ENCODE measurements at places on chromosomes 16 and 17.

DNA sequence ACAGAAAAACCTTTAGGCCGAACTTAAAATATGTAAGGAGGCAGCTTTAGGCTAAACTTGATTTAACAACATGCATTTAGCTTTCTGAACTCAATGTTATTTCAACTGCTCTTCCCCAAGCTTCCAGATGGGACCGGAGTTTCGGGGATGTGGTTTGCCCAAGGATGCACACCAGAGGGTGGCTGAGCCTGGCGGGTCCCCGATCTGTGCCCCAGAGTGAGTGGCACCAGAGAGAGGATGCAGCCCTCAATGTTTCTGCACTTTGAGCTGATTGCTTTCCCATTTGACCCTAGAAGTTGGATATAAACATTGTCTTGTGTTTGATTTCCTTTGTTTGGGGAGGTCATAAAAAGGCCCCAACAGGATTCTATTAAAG is 348.0 kb upstream of the TNRC6C start:
- peak; percentile 25 for DNase-seq

DNA sequence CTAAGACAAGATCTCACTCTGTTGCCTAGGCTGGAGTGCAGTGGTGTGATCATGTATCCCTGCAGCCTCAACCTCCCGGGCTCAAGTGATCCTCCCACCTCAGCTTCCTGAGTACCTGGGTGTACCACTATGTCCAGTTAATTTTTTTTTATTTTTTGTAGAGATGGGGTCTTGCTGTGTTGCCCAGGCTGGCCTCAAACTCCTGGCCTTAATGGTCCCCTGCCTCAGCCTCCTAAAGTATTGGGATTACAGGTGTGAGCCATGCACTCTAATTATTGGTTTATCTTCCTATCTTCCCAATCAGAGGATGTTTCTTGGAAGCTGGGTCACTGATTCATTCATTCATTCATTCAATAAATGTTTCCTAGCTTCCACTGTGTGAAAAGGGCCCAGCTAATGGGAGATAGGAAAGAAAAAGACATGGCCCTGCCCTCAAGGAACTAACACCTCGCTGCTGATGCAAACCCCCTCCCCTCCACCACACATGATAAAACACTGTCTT is 8.5 kb downstream of the ASPHD1 start:
- no peak for DNase-seq

DNA sequence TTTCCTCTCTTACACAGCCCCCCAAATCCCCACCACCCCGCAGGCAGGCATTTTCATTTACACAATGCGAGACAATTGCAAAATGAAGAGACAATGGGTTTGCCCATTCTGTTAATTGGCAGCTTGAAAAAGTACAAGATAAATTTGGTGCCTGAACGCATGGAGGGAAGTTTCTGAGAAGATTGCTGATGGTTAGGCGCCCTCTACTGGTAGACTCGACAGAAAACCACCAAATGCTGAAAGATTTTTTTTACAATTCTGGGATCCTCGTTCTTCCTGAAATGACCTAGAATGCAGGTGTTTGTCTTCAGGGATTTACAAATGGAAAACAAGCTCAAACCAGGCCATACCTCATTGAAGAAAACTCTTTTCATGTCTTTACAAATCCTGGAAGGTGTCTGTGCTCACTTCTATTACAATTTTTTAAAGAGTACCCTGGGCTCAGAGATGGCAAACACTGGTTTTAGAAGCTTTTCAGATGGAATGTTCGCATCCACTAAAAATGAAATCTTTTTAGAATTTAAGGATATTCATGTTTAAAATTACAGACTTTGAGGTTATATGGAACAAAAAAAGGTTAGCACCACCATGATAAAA is 338.5 kb downstream of the PMP22 start:
- DNase-seq, result peak; percentile 92

GRCh38 chr17:62847426-62847825 is 39.3 kb upstream of the MARCHF10 start:
- DNase-seq, result no peak

DNA sequence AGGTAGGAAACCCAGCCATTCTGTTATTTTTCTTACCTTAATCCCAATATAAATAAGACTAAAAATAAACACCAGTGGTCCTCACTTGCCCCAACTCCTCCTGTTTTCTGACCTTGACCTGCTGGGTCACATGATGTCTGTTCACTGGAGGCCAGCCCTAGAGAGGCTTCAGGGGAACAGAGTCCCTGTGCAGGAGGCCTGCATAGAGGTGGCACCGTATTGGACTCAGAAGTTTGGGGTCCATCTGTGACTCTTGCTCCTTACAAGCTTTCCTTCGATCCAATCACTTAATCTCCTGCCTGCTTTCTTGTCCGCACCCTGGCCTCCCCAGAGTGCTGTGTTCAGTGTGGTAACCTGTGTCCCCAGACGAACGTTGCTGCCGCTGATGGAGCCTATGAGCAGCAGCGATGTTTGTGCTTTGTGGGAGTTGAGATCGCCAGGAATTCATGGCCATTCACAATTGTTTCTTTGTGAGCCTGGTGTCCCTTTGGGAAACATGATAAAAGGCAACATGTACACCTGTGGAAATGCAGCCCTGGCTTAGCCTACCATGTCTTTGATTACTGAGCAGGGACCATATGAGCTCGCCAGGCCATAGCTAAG is 4.7 kb downstream of the IGSF6 start:
- no peak for DNase-seq

DNA sequence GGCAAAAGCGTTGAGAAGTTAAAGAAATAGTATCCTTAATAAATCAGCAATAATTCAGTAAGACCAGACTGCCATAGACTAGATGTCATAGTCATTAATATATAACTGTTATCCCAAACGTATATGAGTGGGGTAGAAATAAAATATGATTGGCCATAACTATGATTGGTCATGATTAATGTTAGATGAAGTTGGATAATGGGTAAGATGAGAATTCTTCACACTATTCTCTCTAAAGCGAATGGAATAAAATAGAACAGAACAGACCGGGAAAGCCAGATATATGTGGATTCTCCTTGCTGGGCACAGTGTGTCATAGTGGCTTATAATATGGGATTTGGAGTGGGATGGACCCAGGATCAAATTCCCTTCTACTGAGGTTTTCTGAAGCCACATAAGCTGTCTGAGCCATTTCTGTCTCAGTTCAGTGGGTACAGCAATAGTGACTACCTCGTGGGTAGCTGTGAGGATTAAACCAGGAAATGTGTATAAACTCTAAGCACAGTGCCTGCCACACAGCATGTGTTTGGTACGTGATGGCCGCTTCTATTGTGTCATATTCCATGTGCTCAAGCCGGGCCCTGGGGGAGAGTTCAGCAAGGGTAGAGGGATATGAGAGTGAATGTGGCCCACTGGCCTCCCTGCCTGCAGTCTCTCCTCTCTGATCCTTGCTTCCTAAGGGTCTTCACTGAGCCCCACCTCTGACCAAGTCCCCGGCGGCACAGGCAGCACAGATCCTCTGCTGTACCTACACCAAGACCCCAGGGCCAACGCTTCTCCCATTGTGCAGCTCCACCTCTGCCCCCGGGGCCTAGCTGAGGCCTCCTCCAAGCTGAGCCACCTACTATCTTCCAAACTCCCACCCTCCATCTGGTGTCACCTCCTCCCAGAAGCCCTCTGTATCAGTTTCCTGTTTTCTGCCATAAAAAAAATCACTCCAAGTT is 3.7 kb downstream of the CETP start:
- no peak for DNase-seq

- no peak for DNase-seq
Observed at GRCh38 chr17:7466639-7467341, 12.6 kb downstream of the ZBTB4 start.

GRCh38 chr17:57868007-57868909 is 18.4 kb upstream of the MRPS23 start:
- DNase-seq, result peak; percentile 72

DNA sequence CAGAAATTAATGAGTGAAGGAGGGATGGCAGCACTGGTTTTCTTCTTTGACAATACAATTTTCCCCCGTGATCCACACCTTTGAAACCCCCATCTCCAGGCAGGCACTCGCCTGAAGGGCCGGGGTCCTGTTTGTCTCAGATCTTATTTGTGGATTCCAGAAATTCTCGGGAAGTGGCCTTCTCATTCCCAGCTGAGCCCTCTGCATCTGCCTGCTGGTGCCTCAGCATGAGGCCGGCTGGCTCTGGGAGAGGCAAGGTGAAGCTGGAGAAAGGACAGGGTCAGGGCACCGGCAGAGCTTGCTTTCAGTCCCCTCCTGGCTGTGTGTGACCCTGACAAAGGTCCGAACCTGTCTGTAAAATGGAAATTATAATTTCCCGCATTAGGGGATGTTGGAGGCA is 35.8 kb upstream of the C1QL1 start:
- peak; percentile 41 for DNase-seq

DNA sequence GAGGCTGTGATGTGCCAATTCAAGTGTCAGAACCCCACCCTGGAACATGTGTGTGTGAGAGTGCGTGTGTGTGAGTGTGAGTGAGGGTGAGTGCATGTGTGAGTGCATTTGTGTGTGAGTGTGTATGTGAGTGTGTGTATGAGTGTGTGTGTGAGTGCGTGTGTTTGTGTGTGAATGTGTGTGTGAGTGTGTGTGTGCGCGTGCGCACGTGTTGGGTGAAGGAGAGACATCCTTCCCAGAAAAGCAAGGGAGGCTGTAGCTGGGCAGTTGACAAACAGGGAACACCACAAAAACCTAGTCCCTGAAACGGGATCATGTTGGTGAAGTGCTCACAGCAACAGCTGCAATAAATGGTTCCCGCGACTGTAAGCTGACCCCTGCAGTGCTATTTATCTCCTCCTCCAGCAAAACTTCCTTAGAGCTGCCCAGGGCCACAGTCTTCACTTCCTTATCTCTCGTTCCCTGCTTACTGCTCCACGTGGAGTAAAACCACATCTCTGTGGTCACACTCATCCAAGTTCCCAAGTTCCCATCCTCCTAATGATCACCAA is 40.1 kb upstream of the RPL38 start:
- DNase-seq, result no peak

DNA sequence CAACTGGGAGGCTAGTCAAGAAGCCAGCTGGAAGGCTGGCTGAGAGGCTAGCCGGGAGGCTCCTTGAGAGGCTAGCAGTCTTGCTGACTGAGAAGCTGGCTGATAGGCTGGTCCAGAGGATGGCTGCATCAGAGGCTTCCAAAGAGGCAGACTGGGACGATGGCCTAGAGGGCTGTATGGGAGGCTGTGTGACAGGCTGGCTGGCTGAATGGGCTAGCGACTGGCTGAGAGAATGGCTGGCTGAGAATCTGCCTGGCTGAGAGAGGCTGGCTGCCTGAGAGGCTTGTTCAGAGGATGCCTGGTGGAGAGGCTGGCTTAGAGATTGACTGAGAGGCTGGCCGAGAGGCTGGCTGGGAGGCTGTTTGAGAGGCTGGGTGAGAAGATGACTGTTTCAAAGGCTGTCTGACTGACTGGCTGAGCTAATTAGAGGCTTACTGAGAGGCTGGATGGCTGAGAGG is 34.8 kb upstream of the ACSM2B start:
- DNase-seq, result peak; percentile 1

GRCh38 chr17:63454915-63455314 is 8.8 kb upstream of the CYB561 start:
- DNase-seq, result no peak

- DNase-seq, result no peak
Observed at GRCh38 chr17:57337390-57337789, 81.1 kb downstream of the MSI2 start.

DNA sequence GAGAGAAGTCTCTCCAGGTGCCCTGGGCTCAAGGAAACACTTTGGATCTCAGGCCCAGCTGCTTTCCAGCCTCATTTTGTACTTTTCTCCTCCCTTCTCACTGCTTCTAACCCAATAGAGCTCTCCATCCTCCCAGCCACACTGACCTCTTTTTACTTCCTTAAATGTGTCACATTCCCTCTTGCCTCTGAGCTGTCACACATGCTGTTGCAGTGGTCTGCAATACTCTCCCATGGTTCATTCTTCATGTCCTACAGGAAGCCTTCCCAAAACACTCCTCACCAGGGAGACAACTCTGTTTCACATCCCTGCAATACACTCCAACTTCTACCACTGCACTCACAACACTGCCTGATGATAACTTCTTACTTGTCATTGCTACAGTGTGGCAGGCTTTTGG is 242.1 kb upstream of the DYNLRB2 start:
- no peak for DNase-seq

DNA sequence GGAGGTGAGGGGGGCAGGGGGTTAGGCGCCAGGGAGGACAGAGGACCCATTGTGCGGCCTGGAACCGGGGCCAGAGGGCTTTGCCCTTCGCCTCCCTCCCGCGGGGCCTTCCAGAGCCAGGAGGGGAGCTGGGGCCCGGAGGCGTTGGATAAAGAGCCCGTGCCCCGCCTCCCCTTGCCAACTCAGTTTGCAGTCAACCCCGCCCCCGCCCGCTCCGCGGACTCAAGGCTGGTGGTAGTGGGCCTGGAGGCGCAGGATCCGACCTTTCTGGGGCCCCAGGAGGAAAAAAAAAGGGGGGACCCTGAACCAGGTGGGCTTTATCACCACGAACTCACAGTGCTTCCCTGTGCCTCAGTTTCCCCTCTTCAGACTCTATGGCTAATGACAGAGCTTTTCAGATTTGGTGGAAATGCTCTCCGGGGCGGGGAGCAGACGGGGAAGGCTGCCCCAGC is 2.0 kb upstream of the SPHK1 start:
- peak; percentile 86 for DNase-seq

GRCh38 chr17:72390675-72391508 is 270.1 kb downstream of the SOX9 start:
- no peak for DNase-seq

- no peak for DNase-seq
Observed at GRCh38 chr16:55088098-55088497, 157.4 kb downstream of the IRX5 start.

DNA sequence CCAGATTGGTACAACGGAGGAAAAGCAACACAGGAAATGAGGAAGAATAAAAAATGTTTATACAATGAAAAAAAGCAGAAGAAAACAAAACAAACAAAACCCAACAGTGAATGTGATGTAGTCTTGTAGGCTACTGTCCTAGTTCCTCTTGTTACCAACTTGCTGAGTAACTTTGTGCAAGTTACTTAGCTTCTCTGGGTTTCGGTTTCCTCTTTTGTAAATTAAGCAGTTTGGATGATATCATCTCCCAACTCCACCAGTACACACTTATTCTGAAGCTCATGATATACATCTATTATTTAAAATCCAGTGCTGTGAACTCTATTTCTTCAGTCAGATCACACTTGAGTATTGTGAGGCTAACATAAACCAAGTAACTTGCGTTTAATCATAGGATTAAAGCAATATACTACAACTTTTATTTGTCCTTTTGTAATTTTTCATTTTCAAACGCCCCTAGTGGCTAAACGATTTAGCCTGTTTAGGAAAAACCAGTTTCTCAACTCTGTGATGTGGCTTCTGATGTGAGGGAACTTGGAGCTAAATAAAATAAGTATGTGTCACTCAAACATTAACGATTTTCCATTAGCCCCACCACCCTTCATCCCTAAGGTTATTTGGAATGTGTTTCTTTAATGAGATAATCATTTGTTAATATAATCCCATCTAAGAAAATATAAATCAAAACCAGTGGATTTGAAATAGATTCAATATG is 1.4 kb upstream of the UNK start:
- DNase-seq, result peak; percentile 82

Measured in eye (tissue), 1 donor.